ENCODE measurements at places on chromosomes 4 and X.

GRCh38 chr4:14025111-14025510, 397.6 kb upstream of the BOD1L1 start:
- DNase-seq: peak; percentile 14

DNA sequence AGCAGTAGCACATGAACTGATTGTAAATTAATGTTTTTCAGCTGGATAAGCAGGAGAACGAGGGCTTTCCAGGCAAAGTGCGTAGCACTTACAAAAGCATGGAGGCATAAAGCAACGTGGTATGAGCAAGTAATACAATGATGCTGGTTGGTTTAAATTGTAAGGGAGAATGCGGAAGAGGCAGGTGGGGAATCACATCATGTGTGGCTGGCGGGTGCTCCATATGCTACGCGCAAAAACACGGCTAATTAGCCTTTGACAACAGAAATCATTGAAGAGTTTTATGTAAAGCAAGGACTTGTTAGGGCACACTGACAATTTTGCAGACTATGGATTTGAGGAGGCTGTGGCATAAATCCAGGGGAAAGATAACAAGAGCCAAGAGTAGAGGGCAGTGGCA, 14.6 kb downstream of the SYTL4 start:
- no peak for DNase-seq

DNA sequence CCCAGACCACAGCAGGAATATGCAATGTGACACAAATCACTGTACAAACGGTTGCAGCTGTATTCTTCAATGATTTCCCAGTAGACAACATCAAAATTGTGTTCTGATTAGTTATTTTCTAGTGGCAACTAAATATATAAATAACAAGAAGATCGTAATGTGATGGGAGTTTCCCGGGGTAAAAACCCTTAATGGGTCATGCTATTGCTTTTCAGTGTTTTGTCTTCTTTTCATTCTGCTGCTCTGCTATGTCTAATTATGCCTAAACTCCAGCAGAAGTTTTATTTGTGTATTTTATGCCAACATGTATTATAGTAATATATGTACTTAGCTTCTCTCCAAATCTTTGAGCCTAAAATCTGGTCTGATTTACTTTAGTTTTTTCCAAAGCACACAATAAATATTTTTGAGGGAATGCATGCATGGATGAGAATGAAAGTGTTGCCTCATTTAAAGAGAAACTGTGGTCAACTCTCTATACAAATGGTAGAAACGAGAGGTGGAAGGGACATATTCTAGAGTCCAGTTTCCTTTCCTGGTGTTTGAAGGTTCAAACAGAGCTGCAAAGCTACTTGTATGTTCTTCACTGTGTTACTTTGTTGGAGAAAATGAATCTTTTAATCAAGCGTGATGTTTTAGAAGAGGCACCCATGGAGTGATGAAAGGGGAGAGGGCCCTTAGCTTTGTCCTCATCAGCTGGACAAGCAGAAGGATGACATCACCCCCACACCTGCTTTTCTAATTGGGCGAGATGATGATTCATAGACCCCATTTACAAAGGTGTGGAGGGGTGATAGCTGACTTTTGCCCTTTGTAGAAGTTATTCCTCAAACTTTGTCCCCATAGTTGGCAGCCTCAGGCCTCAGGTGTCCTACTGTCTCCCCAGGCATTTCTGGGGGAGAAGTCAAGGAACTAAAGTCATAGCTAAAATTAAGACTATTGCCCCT, 129.7 kb downstream of the FRAS1 start:
- DNase-seq: no peak

- peak; percentile 45 for DNase-seq
Measured at GRCh38 chr4:179836179-179837075, 2394.2 kb upstream of the AGA start.

DNA sequence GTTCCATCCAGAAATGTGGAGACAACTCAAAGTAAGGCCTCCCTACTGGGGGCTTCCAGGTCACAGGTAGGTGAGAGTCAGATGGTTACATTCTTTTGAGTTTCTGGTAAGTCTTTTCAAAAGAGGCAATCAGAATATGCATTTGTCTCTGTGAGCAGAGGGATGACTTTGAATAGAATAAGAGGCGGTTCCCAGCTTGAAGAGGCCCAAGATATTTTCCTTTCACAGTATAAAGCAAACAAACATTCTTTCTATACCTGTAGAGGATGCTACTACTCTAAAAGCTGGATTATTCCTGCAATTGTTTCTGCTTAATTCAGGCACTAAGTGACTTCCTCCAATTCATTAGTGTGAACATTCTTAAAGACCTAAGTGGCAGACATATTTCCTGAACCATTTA, 44.4 kb downstream of the DIAPH2 start:
- DNase-seq: no peak

DNA sequence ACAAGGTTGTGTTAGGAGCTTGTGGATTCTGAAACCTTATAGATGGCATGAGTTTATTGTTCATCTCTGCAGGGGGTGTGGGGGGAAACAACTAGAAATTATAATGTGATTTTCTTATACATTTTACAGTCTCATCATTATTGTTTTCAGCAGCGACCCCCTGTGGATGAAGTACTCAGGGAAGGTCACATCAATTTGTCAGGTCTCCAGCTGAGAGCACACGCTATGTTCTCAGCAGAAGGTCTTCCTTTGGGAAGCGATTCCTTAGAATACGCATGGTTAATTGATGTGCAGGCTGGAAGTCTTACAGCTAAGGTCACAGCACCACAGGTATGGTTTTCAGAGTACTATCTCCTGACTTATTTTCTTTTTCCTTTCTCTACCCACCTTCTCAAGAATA, 72.2 kb downstream of the BLTP1 start:
- DNase-seq: no peak

- no peak for DNase-seq
Measured at GRCh38 chr4:142671516-142671915, 174.6 kb downstream of the INPP4B start.

DNA sequence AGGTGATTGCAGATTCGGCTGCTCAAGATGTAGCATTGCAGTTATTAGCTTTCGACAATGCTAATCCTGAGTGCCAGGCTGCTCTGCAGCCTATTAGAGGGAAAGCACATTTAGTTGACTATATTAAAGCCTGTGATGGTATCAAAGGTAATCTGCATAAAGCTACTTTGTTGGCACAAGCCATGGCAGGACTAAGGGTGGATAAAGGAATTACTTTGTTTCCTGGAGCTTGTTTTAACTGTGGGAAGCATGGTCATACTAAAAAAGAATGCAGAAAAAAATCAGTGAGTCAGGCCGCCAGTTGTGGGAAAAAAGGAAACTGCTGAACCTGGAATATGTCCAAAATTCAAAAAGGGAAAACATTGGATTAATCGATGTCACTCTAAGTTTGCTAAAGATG, 154.9 kb upstream of the TECRL start:
- no peak for DNase-seq

- DNase-seq: peak; percentile 88
Measured at GRCh38 chr4:123599920-123600810, 203.6 kb downstream of the SPRY1 start.

DNA sequence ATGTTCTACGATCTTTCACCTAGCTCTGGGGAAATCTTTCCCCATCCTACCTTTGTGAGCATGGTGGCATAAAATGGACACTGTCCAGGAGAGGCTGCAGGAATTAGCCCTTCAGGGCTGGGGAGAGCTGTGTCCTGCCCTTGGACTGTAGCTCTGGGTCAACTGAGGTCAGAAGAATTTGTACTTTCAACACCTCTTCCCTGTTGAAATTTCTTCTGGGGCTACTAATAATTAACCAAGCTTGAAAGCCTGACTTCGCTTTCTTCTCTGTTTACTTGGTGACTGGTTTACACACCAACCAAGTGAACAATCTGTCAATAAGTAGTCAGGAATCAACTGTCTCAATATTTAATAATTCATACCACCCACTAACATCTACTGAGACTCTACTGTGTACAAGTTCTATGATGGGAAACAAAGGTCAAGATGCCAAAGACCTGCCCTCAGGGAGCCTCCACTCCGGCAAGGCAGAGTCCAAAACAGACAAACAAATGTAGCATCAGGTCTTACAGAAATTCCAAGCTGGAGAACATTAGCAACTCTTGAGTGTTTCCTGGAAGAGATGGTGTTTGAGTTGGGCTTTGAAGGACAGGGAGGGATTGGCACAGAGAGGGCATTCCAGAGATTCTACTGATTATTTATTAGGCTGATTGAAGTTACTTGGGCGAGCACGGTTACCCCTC, 113.1 kb downstream of the ENPP6 start:
- no peak for DNase-seq

DNA sequence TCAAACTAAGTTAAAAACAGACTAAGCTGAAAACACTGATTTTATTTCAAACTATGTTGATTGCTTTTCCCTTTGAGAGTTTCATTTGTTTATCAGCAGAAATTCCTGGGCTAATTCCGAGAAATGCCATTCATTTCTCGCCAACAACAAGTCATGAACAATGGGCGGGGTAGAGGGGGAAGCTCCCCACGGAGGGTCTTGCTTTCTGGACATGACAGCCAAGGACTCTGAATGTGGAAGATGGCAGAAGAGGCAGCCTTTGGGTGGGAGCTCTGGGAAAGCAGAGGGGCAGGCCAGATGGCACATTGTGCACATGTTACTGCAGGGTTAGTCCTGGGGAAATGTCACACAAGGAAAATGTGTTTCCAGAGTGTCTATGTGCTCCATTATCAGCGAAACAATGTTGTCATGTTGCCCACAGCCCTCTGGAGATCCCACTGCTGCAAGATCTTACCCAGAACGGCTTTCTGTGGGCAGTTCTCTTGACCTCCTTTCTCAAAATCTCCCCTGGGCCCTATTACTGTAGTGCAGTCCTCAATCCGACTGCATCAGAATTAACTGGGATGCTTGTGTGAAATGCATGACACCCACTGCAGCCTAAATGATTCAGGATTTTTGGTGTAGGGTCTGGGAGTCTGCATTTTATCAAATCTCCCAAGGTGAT, 45.0 kb downstream of the CHRDL1 start:
- no peak for DNase-seq

DNA sequence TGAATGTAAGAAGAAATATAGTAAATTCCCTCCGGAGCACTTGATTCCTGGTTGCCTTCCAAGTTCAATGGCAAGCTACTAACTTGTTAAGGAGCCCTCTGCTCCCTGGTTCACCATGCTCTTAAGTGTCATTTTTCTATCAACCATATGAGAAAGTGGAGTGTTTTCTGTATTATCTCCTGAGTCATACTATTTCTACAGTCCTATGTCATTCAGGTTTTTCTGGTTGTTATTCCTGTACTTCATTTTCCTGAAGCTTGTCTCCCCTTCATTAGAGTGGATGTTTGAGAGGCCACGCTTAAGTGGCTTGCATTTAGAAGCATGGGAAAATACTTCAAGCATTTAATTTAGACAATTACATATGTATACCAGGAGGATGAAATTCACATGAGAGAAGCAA, 14.7 kb upstream of the EPGN start:
- DNase-seq: no peak

DNA sequence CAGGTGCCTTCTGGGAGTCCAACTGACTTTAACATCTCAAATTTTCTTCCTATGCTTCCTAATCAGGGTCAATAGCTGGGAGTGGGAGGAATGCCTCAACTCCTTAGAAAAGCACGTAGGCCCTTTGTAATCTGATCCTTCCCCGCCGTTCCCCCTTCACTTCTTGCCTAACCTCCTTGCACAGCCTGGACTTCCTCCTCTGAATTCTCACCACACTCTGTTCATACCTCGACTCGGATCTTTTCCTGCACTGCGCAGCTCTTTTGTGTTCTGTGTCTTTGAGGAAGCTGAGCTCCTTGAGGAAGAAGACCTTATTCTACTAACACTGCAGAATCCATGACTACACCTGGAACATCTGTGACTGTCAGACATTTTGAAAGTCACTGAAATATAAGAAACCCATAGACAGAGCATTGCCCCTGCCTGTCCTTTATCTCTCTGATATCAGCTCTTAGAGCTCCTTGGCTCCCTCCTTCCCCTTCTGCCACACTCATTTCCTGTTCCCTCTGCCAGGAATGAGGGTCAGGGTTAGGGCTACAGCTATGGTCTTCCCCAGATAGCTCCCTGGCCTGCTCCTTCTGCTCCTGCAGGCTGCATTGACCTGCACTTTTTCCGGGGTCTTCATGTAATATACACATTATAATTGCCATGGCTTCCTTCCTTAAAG, 140.2 kb upstream of the LDB2 start:
- DNase-seq: no peak

DNA sequence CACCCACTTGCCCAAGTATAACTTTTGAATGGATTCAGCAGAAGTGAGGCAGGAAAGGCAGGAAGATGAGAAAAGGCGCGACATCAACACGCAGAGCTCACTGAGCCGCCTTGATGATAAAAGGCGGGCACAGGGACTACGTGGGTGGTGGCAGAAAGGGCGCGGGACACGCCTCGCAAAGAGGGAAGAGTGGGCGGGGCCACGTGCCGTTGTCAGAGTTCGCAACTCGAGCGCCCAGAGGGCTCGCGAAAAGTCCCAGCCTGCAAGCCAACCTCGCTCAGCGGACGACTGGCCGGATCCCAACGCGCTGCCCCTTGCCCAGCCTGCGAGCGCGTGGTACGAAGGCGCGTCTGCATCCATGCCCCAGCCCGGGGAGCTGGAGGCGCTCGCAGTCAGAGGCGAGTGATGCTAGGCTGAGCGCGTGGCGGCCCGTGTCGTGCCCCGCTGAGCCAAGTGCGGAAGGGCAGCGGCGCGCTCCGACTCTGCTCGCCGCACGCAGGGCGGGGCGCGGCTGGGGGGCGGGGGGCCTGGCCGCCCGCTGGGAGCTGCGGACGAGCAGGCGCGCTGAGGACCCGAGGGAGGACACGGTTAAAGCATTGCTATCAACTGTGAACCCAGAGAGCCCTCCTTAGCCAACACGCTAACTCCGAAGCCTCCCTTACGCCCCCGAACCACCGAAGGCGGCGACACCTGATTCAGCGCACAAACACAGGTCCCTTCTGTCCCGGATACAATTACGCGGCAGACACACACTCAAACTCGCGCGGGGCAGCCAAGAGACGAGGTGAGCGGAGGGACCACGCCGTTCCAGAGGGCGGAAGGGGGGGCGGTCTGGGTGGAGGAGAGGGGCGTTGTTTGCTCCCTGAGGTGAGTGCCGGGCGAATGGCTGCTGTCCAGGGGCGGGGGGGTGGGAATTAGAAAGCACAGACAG, at the start of gene UGT8:
Gene UGT8, plus strand, starts transcription at position 617 of the 931 bp plus-strand sequence. CDS start 24,074 bp downstream, outside the sequence.
- no peak for DNase-seq

DNA sequence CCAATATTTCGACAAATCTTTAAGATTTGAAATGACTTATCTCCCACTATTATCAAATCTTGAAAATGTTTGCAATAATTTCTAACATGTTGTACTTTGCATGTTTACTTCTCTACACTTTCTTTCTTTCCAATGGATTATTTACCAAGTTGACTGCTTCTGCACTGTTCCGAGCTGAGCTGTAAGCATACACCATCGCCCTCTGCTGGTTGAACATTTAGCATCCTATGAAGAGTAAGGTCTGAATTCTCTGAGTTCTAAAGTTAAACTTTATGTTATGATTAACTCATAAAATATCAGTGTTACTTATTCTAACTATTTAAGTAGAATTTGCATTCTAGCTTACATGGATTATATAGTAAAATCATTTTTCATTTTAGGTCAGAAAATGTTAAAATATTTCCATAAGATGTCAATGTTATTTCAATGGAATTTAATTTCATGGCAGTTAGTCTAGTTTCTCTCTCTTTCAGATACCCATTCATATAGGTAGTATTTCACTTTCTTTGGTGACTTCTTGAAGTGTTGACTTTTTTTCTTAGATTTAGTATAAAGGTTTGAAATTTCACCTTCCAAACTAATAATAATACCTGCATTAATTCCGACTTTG, 137.4 kb downstream of the DKK2 start:
- peak; percentile 46 for DNase-seq

GRCh38 chr4:60223208-60223923, 976.8 kb upstream of the ADGRL3 start:
- no peak for DNase-seq

- DNase-seq: peak; percentile 54
Measured at GRCh38 chr4:67549123-67549522, 3.8 kb upstream of the CENPC start.
